ENCODE measurements at places on chromosomes 3 and 15. TPM values are rescaled to one million over a fixed set of nuclear protein-coding genes. Genes with fewer than 3 reads are reported as not detected.

- H3K36me3 ChIP-seq, result no peaks in the 10 kb centered on the region
- DNase-seq, result no peak
Observed at GRCh38 chr15:67109141-67110034, 44.0 kb downstream of the SMAD3 start.

GRCh38 chr3:20101041-20101440 lies 60.8 kb downstream of the KAT2B start:
- H3K4me1 ChIP-seq, result no peaks in the 10 kb centered on the region

DNA sequence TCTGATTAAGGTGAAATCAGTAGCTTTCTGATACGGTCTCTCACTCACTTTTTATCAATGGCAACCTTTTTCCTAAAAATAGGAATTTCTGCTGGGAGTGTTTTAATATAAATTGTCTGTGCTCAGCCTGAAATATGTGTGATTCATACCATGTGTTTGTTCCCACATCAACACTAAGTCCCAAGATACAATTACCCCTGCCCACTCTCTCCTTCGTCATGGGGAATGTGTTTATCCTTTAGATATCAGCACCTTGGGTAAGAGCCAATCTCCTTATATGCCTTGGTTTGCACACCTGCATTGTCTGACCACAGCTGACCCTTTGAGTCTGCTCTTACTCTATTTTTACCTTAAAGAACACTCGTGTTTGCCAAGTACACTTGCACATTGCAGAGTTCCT lies 356.4 kb downstream of the LPP start:
- no peaks in the 10 kb centered on the region for H3K4me1 ChIP-seq
- H3K36me3 ChIP-seq, result no peaks in the 10 kb centered on the region
- H3K4me3 ChIP-seq, result no peak overlapping the region
- H3K27me3 ChIP-seq, result no peaks in the 10 kb centered on the region

Gene MOBP
- under 0.01 TPM for total RNA-seq

Gene RBPMS2
- total RNA-seq, result 0.66 TPM

Gene PIF1
- total RNA-seq, result 1.3 TPM

All from breast epithelium (tissue), 4 donors.